ENCODE measurements at places on chromosomes 16 and 17.

DNA sequence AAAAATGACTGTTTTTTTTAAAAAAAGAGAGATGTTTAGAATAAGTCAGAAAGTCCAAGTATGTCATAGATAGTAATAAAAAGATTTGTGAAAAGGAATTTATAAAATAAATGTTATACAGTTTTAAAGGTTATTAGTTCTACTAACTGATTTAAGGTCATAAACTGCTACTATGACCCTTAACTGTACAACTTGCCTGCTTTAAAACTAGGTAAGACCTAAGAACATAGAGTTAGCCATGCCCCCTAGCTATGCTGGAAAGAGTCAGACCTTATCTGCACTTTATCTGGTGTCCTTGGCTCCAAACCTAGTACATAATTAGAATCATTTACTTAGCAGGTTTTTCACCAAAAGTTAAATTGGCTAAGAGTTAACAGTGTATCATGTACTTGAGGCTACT lies 23.5 kb upstream of the SLC6A2 start:
- no peak for DNase-seq

- DNase-seq, result no peak
These were observed 84.6 kb downstream of the C16orf78 start for GRCh38 chr16:49458243-49458642.

DNA sequence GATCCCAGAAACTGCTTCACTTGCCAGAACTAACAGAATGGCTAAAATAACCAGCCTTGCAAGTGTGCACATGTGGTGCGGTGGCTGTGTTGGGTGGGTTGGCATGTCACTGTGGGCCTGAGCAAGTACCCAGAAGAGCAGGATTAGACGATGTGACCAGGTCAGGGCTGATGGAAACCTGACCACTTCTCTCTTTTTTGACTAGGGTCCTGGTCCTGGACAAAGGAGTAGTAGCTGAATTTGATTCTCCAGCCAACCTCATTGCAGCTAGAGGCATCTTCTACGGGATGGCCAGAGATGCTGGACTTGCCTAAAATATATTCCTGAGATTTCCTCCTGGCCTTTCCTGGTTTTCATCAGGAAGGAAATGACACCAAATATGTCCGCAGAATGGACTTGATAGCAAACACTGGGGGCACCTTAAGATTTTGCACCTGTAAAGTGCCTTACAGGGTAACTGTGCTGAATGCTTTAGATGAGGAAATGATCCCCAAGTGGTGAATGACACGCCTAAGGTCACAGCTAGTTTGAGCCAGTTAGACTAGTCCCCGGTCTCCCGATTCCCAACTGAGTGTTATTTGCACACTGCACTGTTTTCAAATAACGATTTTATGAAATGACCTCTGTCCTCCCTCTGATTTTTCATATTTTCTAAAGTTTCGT lies 16.7 kb downstream of the ANKRD40 start:
- no peak for DNase-seq

DNA sequence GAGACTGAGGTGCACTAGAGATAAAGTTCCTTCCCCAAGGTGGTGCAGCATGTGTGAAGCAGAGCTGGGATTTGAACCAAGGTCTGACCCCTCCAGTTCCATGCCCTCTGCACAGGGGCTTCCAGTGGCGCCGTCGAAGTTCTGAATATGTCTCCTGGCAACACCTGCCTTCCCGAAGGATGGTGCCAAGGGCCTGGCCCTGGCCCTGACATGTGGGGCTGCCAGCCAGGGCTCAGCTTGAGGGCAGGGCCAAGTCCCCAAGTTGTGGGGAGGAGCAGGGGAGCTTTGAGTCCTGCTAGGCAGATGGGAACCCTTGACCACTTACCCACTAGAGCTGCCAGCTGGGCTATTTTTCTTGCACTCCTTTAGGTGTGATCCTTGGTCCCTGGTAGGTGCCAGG lies 56.4 kb downstream of the NKD1 start:
- DNase-seq, result no peak

DNA sequence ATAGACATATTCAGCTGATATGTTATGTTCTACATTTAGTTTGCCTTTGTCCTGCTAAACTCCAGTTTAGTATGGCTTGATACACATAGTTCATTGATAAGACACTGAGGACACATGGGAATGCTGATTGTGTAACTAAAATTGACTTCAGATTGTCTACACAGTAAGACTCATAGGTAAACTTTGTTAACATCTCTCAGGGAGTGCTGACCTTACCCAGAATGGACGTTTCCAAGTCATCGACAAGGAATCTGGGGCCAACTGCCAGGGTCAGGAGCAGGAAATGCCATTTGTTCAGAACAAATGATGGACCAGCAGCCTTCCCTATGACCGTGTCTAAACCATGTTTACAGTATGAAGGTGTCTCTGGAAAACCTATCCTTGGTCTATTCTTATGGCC lies 58.7 kb downstream of the DYNLRB2 start:
- DNase-seq, result peak; percentile 81

DNA sequence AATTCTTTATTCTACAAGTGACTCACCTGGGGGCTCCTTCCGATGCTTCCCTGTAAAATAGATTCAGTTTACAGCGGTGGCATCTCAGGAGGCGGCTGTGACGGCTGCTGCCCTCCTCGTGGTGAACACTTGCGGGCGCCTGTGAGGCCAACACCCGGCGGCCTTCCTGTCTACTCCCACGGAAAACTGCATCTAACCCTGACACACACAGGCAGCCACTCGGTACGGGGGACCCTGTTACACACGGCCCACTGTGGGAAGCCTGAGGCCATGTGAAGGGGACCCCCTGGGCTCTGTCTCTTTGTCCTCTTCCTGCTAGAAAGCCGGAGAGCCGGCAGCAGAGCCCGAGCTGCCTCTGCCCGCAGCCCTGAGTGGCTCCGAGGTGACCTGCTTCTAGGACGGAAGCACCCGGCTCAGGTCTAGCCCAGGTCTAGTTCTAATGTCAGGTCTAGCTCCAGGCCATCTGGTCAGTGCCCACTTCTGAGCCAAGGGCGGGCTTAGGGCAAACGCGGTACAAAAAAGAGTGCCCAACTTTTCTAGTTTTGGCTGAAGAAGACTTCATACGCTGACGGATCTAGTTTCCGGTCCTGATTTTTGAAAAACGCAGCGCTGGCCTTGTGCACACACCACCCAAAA lies 159.4 kb downstream of the ENGASE start:
- DNase-seq, result no peak

DNA sequence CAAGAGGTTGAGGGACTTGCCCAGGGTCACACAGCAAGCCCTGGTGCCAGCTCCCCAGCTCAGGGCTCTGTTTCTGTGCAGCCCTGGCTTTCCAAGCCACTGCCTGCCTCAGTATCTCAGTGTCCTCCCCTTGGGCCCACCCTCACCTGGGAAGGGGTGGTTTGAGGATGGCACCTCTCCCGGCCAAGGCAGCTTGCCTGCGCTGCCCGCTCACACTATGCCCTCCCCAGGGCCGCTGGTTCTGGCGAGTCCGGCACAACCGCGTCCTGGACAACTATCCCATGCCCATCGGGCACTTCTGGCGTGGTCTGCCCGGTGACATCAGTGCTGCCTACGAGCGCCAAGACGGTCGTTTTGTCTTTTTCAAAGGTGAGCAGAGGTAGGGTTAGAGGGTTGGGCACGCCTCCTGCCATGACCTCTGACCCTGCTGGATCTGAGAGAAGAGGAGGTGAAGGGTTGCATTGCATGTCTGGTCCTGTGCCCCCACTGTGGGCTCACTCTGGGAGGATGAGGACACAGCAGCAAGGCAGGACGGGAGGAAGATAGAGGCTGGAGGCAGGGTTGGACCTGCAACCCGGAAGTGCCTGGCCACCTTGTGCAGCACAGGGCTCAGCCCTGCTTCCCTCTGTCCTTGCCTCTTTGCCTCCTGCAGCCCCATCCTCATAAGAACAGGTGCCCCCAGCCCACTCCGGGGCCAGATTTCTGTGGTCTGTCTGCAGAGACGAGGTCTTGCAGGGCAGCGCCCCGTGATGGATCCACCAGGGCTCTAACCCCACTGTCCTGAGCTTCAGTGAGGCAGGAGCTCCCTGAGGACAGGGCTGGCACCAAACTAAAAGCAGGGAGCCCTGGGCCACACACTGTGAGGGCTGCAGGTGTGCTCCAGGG lies 16.7 kb downstream of the MMP15 start:
- no peak for DNase-seq

DNA sequence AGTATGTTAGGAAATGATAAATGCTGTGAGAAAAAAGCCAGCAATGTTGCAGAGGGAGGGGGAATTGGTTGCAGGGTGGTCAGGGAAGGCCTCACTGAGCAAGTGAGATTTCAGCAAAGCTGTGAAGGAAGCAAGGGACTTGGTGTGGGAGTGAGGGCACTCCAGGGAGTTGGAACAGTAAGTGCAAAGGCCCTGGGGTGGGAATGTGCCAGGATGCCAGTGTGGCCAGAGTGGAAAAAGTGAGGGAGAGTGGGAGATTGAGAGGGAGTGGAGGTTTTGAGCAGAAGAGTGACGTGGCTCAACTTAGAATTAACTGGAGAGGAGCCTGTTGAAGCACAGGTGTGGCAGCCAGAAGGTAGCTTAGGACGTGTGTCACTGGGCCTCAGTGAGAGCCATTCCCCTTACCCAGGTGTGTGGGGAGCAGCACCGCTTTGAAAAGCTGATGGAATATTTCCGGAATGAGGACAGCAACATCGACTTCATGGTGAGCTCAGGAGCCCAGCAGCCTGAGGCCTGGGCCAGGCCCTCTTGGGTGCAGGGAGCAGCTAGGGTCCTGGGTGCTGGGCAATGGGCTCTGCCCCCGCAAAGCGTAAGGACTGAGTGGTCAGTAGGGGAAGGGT lies 16.6 kb downstream of the FMNL1 start:
- no peak for DNase-seq

- no peak for DNase-seq
These were observed 118.9 kb downstream of the MSI2 start for GRCh38 chr17:57375040-57375769.

DNA sequence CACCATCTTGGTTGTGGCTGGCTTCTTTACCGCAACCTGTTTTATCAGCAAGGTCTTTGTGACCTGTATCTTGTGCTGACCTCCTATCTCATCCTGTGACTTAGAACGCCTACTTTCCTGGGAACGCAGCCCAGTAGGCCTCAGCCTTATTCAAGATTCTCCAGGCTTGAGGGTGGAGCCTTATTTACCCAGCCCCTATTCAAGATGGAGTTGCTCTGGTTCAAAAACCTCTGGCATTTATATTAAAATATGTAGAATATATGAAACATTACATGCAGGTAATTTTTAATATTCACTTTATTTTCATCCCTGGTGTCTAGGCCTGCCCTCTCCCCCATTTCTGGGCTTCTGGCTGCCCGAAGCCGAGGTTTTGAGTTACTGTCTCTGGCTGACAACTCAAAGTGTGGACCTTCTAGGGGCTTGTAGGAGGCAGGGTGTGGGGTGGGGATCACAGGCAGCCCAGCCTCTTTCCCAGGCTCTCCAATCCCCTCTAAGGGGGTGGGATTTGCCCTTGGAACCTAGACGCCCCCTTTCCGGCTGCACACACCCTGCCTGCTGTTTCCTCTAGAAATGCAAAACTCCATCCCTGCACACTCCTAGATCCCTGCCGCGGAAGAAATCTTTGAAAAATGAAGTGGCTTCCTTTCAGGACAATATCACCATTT lies 152.0 kb downstream of the KCNJ12 start:
- DNase-seq, result no peak

- no peak for DNase-seq
These were observed 42.2 kb downstream of the WWP2 start for GRCh38 chr16:69804297-69804696.

DNA sequence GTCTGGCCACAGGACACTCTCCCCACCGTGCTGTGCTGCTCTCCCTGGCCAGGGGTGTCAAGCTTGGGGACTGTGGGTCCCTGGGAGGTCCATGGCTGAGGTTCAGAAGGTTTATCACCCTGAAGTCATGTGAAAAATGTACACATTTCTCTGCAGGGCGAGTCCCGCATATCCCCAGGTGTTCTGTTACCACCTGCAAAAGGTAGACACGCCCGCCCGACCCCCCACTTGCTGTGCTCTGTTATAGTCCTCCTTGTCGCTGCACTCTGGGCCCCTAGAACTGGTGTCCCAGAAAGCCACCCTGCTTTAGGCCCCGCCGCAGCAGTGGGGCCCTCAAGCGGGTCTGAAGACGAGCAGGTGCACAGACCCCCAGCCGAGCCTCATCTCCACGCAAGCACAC lies 11.8 kb downstream of the JPT2 start:
- no peak for DNase-seq

DNA sequence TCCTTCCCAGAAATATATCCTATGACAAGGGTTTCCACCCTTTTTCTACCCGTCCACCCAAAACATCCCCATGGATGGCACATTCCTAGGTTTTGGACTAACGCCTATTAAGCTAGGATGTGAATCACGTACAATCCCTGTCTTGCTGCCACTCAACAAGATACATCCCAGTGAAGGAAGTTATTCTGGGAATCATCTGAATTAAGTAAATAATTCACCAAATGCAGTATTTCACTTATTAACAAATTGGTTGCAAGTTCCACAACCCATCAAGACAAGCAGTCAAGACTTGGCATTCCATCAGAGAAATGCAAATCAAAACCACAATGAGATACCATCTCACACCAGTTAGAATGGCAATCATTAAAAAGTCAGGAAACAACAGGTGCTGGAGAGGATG lies 32.1 kb downstream of the ASPA start:
- no peak for DNase-seq

DNA sequence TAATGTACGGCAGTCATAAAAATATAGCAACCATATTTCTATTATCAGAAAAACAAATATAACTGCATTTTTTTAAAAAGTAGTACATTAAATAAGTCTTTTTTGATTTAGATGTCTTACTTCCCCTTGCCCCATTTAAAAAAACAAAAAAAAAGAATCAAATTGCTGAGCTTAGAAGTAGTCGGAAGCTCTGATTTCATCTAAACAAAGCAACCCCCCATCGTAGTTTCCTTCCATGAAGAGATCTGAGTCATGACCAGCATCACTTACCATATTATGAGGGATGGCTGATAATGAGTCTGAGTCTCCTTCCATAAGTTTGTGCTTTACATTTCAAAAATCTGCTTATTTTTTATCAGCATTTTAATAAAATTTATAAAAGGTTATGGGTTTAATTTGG lies 86.2 kb downstream of the ITFG1 start:
- no peak for DNase-seq

- no peak for DNase-seq
These were observed 216.9 kb downstream of the HAPSTR1 start for GRCh38 chr16:9308356-9308801.

Data from HS-5 (cell line).